H7 (cell line): ENCODE measurements at places on chromosomes 3 and 15. TPM values are rescaled to one million over a fixed set of nuclear protein-coding genes. Genes with fewer than 3 reads are reported as not detected.

DNA sequence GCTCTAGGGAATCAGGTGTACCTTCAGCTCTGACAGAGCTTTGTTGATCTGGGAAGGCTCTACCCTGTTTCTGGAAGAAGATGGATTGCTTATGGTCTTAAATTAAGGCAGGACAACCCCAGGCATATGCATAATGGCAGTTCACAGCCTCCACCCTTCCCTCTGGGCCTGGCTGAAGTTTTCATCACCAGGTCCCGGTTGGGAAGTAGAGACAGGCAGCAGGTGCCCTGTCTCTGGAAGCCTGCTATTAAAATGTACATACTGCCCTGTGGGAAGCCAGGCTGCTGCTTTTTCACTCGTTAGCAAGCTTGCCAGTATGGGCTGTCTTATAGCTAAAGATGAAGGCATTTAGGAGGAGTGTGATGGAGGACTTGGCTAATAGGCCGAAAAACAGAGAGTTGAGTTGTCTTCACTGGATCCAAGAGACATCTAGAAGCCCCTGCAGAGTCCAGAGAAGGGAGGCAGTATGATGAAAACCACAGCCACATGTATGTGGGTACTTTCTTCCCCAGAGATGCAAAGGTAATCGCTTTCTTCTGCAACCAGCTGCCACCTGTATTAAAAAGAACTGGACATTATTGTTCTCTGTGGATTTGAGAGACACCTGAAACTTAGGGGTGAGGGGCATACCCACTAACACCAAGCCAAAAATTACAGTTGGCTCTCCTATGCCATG, 34.4 kb downstream of the ABHD2 start:
- DNase-seq: no peak

The CAMK2N2 gene
- 1.5 and 1.6 TPM in 2 replicates for total RNA-seq

DNA sequence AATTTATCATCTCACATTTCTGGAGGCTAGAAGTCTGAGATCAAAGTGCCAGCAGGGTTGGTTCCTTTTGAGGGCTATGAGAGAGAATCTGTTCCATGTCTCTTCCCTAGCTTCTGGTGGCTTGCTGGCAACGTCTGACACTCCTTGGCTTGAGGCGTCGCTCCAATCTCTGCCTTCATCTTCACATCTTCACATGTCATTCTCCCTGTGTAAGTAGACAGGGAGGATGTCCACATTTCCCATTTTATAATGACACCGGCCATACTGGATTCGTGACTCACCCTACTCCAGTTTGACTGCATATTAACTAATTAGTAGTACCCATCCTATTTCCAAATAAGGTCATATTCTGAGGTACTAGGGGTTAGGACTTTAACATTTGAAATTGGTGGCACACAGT, 17.5 kb upstream of the ARHGAP31 start:
- DNase-seq: no peak

DNA sequence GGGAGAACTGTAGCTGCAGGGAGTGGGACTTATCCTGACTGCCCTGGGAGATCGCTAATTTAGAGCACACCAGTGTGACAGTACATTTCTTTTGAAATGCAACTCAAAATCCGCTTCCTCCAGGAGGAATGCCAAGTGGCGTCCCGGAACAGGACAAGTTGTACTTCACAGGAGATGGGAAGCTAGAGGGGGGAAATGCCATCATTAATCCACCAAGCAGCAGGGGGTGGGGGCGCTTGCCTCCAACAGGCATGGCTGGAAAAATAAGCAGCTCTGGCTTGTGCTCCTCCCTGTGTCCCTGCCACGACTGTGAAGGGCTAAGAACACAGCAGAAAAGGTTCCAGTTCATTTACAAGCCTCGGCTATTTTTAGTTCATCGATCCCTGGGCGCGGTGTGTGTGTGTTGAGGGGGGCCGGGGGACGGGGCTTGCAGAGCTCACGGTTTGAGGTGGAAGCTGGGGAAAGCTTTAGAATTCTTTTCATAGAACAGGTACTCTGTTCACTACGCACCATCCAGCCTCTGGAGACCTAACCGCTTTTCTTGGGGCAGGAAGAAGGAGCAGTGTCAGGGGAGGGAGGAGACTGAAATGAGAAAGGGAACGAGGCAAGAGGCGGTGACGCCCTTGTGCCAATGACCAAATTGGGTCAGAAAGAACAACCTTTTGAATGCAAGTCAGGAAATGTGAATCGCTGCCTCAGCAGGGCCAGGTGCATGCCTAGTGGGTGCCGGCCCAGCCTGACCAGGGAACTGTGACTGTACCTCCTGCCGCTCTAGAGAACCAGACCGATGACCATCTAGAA, 51.8 kb upstream of the DGKG start:
- DNase-seq: no peak

The VPS33B gene
- total RNA-seq: 13.7 and 16.6 TPM in 2 replicates
